GM12878 (cell line): ENCODE measurements at places on chromosomes 12 and 14.

DNA sequence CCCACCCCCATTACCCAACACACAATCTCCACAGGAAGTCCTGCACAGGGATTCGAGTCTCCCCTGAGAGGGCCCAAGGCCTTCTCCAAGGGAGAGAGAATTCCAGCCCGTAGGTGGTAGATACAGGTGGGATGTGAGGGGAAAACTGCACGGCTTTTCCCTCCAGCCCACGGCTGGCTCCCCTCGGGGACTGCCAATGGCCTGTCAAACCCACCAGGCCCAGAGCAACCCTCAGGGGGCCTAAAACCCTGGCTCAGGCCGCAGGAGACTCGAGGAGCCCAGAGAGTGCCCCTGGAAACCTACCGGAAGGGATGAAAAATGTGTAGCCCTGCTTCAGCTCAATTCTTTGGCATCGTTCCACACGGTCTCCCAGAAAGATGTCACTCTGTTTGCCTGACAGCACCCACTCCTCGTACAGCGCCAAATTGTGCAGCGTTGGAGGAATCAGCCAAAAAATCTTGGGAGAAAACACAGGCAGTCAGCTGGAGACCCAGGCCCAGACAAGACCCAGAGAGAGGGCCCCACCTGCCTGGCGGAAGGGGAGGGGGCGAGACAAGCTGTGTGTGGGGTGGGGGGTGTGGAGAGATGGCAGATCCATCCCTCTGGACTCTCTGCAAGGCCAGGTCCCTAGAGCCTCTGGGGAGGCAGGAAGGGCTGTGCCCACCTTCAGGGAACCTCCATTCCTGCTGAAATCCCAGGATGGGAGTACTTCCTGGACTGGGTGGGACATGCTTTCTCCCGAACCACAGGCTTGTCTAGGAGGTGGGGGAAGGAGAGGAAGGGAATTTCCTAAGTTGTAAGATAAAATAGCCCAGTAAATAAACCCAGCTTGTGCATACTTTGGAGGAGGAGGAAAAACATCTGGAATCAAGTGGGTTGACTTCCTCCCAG, 48.1 kb downstream of the KDM2B start:
- DNase-seq = no peak

GRCh38 chr12:9711664-9712063, 21.2 kb downstream of the CLECL1 start:
- no peak for DNase-seq

- no peak for DNase-seq
Measured at GRCh38 chr12:81347404-81347803, 269.5 kb downstream of the ACSS3 start.

DNA sequence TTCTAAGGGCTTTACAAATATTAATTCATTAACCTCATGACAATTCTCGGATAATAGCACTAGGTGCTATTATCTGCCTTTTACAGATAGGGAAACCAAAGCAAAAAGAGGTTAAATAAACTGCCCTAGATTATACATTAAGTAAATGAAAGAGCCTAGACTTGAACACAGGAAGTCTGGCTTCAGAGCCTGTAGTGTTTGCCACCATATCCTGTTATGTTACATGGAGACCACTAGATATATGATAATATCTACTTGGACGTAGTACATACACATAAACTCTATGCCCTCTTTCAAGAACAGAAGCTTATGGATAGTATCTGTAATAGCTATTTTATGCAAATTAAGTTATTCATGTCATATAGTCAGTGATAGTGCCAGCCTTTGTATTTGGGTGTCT, 16.9 kb upstream of the MYF6 start:
- no peak for DNase-seq

DNA sequence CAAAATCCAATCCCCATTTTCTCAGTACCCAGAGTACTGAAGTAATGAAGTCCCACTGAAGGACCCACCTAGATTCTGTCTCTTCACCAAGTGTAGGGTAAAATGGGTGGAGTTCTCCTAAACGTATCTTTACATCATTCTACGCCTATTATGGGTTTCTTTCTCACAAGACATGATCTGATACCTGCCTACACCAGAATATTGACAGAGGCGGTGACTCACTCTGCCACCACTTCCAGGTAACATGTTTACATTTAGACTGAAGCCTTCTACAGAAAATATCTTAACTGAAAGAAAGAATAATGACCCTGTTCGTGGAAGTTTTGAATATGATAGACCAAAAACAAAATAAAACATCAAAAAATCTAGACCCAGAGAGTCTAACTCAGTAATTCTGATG, 89.8 kb downstream of the BTG1 start:
- DNase-seq = no peak
